Ascending aorta (tissue), 2 donors: ENCODE measurements at places on chromosomes 16 and 17.

DNA sequence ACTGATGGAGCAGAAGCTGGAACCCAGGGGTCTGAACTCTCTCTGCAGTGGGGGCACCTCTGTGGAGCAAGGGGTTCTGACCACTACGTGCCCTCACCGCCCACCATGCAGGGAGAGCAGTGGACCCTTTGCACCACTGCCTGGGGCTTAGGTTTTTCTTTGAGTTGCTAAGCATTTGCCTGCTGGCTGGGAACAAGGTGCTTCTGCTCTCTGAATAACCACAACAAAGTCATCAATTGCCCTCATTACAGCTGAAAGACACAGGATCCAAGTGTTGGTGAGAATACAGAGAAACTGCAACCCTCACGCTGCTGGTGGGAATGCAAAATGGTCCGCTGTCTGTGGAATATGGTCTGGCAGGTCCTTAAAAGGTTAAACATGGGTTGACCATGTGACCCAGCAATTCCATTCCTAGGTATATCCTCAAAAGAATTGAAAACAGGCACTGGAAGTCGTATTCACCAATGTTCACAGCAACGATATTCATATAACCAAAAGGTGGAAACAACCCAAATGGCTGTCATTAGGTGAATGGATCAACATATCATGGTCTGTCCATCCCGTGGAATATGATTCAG, 22.8 kb downstream of the NLRC3 start:
- no peak overlapping the region for H3K27ac ChIP-seq
- no peaks in the 10 kb centered on the region for H3K36me3 ChIP-seq
- DNase-seq, result no peak
- H3K27me3 ChIP-seq, result no peaks in the 10 kb centered on the region
- no peak overlapping the region for H3K4me3 ChIP-seq
- H3K4me1 ChIP-seq, result no peaks in the 10 kb centered on the region

- peak overlapping the region; percentile 17 for H3K4me3 ChIP-seq
- DNase-seq, result no peak
Observed at GRCh38 chr16:84927621-84928591, 83.4 kb downstream of the ZDHHC7 start.

DNA sequence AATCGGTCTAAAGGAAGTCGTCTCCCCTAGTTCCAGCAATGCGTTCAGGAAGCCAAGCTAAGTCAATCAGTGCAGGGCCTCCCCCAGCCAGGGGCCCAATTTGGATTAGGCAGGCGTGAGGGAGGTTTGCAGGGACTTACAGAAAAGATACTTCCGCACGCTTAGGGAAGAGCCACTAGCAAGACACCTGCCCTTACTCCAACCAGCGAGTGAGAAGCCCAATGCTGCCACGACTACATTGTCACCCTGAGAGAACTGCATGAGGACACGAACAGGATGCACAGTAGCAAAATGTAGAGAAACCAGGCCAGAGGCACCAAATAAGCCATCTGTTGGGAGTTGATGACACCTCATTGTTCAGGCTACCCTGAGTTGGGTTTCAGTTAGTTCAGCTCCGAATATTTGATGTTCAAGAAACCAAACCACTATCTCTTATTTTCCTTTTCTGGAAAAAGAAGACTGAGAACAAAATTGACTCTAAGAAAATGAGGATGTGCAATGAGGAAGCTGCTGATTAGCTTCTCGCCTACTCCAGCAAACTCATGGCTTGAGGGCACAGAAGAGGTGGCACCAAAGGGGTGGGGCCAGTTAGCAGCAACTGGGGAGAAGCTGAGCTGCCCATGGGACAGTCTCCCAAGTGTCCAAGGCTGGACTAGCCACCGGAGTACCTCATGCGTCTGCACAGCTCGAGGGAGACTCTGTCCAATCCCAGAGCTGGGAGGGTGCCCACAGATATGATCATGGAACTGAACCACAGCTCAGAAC, 29.3 kb downstream of the TK2 start:
- H3K36me3 ChIP-seq, result peaks cover 8% of the 10 kb centered on the region
- no peak overlapping the region for H3K4me3 ChIP-seq
- peak overlapping the region; percentile 98 for H3K27ac ChIP-seq
- peaks cover 17% of the 10 kb centered on the region for H3K4me1 ChIP-seq

- no peaks in the 10 kb centered on the region for H3K36me3 ChIP-seq
- H3K4me3 ChIP-seq, result no peak overlapping the region
Observed at GRCh38 chr17:7530023-7530900, 18.6 kb upstream of the TNFSF12 start.

DNA sequence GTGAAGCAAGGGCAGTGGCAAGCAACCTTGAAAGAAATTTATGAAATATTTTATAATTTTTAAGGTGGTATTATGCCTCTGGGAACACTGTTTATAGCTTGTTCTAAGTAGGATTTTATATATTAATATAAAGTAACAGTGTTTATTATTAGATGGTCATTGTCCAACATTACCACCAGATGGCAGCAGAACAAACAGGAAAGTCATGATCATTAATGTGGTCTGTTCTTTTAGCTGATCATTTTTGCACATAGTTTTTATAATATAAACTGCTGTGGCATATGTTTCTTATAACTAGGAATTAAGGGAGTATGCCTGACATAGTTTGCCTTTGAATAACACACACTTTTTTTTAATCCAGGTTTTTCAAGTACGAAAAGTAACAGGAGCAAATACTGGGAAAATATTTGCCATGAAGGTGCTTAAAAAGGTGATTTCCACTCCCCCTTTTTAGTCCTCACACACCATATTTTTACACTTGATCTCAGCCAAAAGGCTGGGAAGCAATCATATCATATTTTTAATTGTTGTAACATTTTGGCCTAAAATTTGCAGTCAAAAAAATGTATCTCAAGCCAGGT, 21.4 kb downstream of the RPS6KB1 start:
- no peak overlapping the region for H3K27ac ChIP-seq
- H3K4me3 ChIP-seq, result no peak overlapping the region
- H3K4me1 ChIP-seq, result no peaks in the 10 kb centered on the region
- no peak for DNase-seq

DNA sequence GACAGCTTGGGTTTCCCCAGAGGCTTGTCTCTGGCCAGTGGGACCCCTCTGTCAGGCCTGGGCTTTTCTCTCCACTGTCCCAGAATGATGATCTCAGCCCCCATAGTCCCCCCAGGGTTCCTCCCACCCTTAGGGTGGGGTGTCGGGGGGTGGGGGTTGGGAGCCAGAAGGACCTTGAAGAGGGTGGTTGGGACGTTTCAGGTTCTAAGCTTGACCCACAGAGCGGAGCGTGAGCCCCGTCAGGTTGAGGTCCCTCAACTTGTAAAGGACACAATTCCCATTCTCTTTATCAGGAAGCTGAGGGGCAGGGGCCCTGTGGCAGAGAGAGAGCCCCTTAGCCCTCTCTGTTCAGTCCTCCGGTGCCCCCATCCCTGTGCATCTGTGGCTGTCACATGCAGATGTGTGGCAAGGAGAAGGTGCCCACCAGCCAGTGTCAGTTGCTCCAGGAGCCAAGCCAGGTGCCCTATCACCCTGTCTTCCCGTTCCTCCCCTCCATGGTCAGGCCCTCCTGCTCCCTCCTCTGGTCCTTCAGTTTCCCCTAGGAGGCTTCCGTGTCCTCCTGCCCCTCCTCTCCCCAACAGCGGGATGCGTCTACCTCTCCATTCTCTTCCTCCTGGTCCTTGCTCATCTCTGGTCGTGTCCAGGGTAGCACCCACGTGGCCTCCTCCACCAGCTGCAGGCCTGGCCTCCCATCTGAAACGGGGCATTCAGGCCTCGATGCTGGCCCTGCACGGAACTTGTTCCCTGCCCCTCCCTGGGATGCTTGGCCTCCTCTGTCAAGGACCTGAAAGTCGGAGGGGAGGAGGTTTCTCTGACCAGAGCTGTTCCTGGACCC, 1.5 kb upstream of the NTN3 start:
- H3K27me3 ChIP-seq, result peaks cover 12% of the 10 kb centered on the region
- no peaks in the 10 kb centered on the region for H3K36me3 ChIP-seq
- no peak overlapping the region for H3K27ac ChIP-seq
- DNase-seq, result no peak

- no peak for DNase-seq
- H3K27ac ChIP-seq, result no peak overlapping the region
- peaks cover 98% of the 10 kb centered on the region for H3K36me3 ChIP-seq
Observed at GRCh38 chr16:84059111-84059510, 16.5 kb upstream of the SLC38A8 start.

DNA sequence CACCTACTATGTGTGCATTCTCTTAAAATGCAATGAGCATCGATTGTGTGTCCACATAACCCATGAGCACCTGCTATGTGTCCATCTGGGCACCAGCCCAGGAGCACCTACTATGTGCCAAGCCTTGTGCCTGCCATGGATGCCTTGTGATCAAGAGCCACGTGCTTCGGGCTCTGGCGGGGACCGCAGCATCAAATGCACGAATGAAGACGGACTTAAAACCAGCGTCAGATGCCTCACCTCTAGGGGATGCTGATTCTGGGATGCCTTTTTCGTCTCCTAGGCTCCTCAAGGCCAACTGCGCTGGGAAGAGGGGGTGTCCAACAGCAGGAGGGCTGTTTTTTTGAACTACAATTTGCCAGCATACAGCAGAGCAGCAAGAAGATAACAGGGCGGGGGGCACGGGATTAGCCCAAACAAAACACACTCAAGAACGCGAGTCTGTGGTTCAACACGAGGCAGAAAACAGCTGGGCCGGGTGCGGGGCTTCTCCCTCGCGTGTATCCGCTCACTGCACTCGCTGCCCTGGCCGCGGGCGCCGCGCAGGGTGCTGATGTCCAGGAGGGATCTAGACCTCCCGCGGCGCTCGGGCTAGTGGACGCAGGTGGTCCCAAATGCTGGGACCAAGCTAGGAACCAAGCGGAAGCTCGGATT, 1.2 kb upstream of the GLIS2 start:
- no peak for DNase-seq
- H3K27ac ChIP-seq, result peak overlapping the region; percentile 97
- H3K27me3 ChIP-seq, result no peaks in the 10 kb centered on the region
- H3K4me3 ChIP-seq, result peak overlapping the region; percentile 90
- peaks cover 28% of the 10 kb centered on the region for H3K4me1 ChIP-seq
